ENCODE measurements at places on chromosomes 4 and X. TPM values are rescaled to one million over a fixed set of nuclear protein-coding genes. Genes with fewer than 3 reads are reported as not detected.

DNA sequence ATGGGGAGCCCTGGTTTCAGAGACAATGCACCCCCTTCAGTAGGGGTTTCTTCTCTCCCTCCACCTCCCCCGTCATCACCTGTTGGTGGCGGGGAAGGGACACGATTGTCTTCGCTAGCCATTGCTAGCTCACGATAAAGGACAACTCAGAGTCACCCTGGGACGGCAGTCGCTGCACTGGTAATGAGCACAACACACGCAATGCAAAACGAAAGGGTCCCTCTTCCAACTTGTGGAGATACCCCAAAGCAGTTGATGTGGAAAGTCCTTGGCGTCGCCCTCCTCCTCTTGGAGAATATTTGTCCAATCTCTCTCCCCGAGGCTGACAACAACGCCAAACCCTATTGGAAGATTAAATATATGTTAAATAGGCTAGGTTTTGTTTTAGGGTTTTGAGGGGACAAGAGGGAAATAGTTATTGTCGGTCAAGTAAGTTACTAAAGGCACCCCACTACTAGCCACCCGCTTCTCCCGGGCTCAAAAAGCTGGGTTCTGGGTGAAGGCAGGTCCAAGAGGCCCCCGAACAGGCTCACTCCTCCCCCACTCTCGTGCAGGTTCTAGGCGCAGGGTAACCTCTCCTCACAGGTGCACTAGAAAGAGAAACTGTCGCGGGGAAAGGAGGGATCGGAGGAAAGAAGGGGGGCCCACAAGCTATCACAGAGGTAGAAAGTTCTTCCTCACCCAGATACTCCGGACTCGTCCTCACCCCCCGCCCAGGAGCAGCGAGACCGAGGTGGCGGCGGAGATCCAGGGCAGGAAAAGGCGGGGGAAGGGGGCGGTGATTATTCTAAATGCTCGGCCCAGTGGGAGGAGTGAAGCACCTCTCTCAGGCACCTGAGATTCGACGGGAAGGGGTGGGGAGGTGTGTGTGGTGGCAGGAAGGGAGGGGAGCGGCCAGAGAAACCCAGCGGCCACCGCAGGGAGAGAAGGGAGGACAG, at the start of gene LRBA:
Gene LRBA, minus strand, starts transcription at position 764 of the 938 bp plus-strand sequence. Its CDS starts 642 bp downstream, at position 122.
- peak; percentile 88 for DNase-seq

DNA sequence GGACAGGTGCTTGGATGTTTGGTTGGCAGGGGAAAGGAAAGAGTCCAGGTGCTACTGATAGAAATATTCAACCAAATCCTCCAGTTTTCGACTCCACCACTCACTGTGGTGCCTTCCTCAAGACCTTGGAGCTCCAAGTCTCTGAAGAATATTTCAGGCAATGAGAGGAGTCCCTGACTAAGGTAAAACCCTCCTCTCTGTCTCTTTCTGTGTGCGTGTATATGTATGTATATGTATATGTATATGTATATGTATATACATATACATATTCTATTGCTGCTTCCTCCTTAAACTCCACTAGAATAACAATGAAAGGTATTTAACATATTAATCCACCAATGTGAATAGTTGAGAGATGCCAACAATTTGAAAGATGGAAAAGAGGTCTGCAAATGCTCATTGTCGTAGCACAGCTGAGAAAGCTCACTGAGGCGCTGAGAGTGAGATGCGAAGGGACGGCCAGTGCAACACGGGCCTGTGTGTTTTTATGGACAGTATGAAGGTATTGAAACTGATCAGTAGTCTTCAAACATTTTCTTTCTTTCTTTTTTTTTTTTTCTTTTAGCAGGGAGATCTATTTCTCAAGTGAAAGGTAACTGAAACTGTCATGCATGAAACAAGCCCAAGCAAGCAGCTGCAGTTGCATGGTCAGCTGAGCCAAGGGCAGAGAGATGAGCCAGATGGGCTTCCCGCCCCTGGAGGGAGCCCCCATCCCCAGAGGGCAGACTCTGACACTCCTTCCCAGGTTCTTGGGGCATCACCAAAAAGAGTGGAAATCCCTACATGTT, 41.1 kb upstream of the HS3ST1 start:
- no peak for DNase-seq

- DNase-seq = no peak
Observed at GRCh38 chr4:106565727-106566126, 197.1 kb upstream of the GIMD1 start.

DNA sequence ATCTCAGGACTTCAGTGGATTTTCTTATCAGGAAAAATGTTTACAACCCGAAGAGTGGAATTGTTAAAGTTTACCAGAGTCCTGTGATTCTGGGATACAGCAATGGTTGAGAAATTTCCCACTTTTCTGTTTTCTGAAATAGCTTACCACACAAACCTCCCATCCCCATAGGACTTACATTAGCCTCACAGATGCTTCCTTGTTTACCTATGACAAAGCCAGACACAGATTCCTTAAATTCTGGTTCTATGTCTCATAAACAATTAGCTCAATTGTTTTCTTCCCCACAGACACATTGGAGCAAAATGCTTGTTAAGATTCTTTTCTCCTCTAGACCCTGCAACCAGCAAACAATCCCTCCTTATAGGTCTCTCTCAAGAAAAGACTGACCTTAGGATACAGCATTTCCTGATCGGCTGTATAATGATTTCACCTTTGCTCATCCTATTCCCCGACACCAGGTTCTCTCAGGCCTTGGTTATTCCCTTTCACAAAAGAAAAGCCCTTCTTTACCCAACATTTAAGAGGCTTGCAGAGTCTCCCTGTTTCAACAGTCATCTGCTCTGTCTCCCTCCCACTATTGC, 886.2 kb downstream of the ARAP2 start:
- peak; percentile 11 for DNase-seq

GRCh38 chr4:88166608-88167007, 8.2 kb upstream of the ABCG2 start:
- DNase-seq = no peak

- DNase-seq = peak; percentile 78
Observed at GRCh38 chr4:124060261-124060918, 652.1 kb downstream of the ANKRD50 start.

DNA sequence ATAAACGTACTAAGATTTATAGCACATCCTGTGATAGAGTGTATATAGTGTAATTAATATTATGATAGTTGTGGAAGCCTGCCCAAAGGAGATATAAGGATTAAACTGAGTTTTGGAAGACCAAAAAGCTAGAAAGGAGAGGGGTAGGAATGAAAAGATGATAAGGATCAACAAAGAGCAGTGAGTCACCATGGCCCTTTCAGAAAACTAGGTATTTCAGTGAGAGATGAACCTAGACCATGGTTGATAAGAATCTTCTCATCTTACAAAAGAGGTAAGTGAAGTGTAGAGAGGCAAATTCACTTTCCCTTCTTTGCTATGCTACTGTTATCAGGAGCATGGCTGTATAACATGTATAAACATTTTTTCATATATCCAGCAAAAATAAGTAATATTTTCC, 133.8 kb upstream of the PLAC1 start:
- no peak for DNase-seq

GRCh38 chrX:134315866-134316265, 78.9 kb downstream of the CCDC160 start:
- no peak for DNase-seq

DNA sequence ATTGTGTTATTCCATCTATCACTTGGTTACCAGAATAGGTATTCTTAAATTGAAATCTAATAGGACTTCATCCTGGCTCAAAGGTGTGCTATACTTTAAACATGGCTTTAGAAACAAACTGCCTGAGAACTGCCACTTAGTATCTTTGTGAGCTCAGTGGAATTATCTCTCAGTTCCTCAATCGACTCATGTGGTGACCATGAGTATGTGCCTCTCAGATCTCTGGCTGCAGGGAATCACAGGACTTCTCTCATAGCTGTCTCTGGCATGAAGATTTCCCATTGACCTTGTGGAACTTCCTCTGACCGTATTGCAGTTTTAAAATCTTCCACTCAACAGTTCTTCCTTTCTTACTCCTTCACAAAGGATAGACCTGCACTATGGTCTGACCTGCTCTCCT, 681.9 kb upstream of the BOD1L1 start:
- no peak for DNase-seq

- no peak for DNase-seq
Observed at GRCh38 chr4:42632653-42633382, 24.1 kb downstream of the ATP8A1 start.

DNA sequence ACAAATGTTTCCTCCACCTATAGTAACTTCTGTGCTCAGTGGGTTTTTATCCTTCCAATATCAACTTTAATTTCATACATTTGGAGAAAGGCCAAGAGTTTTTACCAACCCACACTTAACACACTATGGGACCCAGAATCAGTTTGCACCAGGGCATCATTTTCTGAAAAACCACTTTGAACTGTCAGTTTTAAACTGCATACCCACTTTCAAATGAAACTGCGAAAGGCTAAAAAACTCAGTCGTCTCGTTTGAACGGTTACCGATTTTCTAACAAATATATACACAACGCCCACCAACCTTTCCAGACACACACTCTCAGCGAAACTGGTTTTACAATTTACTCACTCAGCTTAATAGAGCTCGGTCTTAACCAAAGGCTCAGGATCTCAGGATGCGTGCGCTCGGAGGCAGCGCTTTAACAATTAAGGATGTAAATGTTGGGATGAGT, 376 bp downstream of the ABCG2 start:
- no peak for DNase-seq

- peak; percentile 78 for DNase-seq
Observed at GRCh38 chrX:68997911-68998310, 167.3 kb downstream of the PJA1 start.

DNA sequence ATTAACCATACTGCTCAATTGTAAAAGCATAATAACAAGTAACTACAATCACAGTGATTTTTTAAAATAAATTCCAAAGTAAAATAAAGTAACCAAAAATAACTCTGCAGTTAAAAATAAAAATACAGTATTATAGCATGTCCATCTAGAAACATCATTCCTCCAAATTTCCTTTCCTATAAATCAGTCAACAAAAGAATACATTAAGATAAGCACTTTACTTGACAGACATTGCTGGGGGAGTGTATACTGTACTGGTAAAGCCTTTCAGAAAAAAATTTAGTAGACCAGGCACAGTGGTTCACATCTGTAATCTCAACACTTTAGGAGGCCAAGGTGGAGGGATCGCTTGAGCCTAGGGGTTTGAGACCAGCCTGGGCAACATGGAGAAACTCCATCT, 91.1 kb downstream of the LRBA start:
- DNase-seq = no peak

FGF13 gene
- total RNA-seq = 49.3 TPM

G6PD gene
- 15.0 TPM for total RNA-seq
